ENCODE measurements at places on chromosomes 7 and 10. TPM values are rescaled to one million over a fixed set of nuclear protein-coding genes. Genes with fewer than 3 reads are reported as not detected.

TUBAL3 gene
- not detected for total RNA-seq

ANKRD61 gene
- total RNA-seq, result not detected

PIK3CG gene
- under 0.01 TPM for total RNA-seq

AS3MT gene
- 7.5 TPM for total RNA-seq

SFRP5 gene
- total RNA-seq, result not detected

SLC16A9 gene
- 1.1 TPM for total RNA-seq

CPED1 gene
- 72.0 TPM for total RNA-seq

CDH23 gene
- not detected for total RNA-seq

EN2 gene
- not detected for total RNA-seq

LEP gene
- total RNA-seq, result not detected

LIPK gene
- not detected for total RNA-seq

AOAH gene
- total RNA-seq, result not detected

GJD4 gene
- not detected for total RNA-seq

ARMC3 gene
- total RNA-seq, result not detected

RBM17 gene
- 27.1 TPM for total RNA-seq

MYO1G gene
- under 0.01 TPM for total RNA-seq

IGFBP1 gene
- total RNA-seq, result not detected

FLNC gene
- 274 TPM for total RNA-seq

MYOZ1 gene
- total RNA-seq, result not detected

SPDYE11 gene
- total RNA-seq, result not detected

ANKRD1 gene
- total RNA-seq, result 0.58 TPM

SPDYE2 gene
- total RNA-seq, result not detected

All from myometrial cell (primary cell).